Activated T-cell treated with anti-CD3 and anti-CD28 coated beads, Interleukin-2, amount 50 U/mL, for 72 hours (primary cell): ENCODE measurements at places on chromosomes 16 and 17. TPM values are rescaled to one million over a fixed set of nuclear protein-coding genes. Genes with fewer than 3 reads are reported as not detected.

Gene CCL13
- not detected for total RNA-seq

Gene TBC1D3K
- not detected for total RNA-seq

Gene BRIP1
- 12.7 TPM for total RNA-seq

Gene KRT9
- not detected for total RNA-seq

- peaks cover 76% of the 10 kb centered on the region for H3K4me1 ChIP-seq
- H3K27me3 ChIP-seq, result no peaks in the 10 kb centered on the region
- peak overlapping the region; percentile 82 for H3K4me3 ChIP-seq
- DNase-seq, result peak; percentile 63
These were observed 31.3 kb downstream of the SPOP start for GRCh38 chr17:49646391-49647255.

GRCh38 chr17:74270333-74270732, 3.7 kb upstream of the DNAI2 start:
- DNase-seq, result no peak
- H3K27ac ChIP-seq, result no peak overlapping the region
- H3K4me3 ChIP-seq, result no peak overlapping the region
- peaks cover 37% of the 10 kb centered on the region for H3K27me3 ChIP-seq

GRCh38 chr16:31382485-31383161, 10.5 kb upstream of the ITGAD start:
- no peak overlapping the region for H3K4me3 ChIP-seq
- peaks cover 4% of the 10 kb centered on the region for H3K27me3 ChIP-seq
- H3K36me3 ChIP-seq, result no peaks in the 10 kb centered on the region
- peak; percentile 73 for DNase-seq
- peaks cover 37% of the 10 kb centered on the region for H3K4me1 ChIP-seq

GRCh38 chr16:49513040-49513439, 139.4 kb downstream of the C16orf78 start:
- H3K36me3 ChIP-seq, result no peaks in the 10 kb centered on the region
- H3K4me3 ChIP-seq, result no peak overlapping the region
- H3K4me1 ChIP-seq, result no peaks in the 10 kb centered on the region
- no peak overlapping the region for H3K27ac ChIP-seq
- H3K27me3 ChIP-seq, result no peaks in the 10 kb centered on the region

Gene TMEM204
- total RNA-seq, result 15.7 TPM

DNA sequence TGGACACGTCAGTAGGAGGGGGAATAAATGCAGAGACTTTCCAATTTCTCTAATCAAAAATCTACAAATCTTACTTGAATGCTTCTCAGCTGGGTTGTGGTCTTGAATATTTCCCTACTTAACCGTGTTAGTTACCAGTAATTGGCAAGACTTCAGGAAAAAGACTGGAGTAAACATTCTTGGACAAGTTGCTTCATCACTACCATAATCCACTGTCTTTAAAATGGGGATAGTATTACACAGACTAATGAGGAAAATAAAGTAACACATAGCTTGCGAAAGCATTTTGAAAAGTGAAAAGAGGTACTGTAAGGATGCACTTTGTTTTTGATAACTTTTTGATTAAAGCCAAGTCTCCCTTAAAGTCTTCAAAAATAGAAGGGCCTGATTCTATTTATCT, 18.4 kb downstream of the MYH1 start:
- H3K4me1 ChIP-seq, result no peaks in the 10 kb centered on the region
- H3K4me3 ChIP-seq, result no peak overlapping the region
- no peak for DNase-seq
- H3K36me3 ChIP-seq, result no peaks in the 10 kb centered on the region
- H3K27ac ChIP-seq, result no peak overlapping the region

GRCh38 chr16:20395946-20396345, 8.6 kb downstream of the PDILT start:
- H3K4me3 ChIP-seq, result no peak overlapping the region
- H3K4me1 ChIP-seq, result no peaks in the 10 kb centered on the region
- H3K36me3 ChIP-seq, result no peaks in the 10 kb centered on the region
- no peak for DNase-seq
- H3K27ac ChIP-seq, result no peak overlapping the region
